AG04450 (cell line): ENCODE measurements at places on chromosomes 12 and 14.

- DNase-seq, result peak; percentile 84
Observed at GRCh38 chr14:55123101-55123500, 6.0 kb upstream of the LGALS3 start.

- no peak for DNase-seq
Observed at GRCh38 chr12:108495054-108495453, 20.0 kb upstream of the FICD start.

GRCh38 chr12:1457901-1458300 is 136.5 kb downstream of the FBXL14 start:
- peak; percentile 55 for DNase-seq

DNA sequence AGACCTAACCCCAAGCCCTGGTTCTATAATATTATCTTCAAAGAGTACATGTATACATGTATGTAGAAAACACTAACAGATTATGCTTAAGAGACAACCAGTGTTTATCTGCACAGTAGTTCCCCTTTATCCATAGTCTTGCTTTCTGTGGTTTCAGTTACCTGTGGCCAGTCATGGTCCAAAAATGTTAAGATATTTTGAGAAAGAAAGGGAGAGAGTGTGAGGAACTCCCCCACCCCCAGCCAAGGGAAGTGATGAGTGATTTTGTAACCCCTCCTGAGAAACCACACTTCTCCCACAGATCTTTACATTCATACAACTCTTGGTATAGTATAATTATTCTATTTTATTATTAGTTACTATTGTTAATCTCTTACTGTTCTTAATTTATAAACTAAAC is 77.3 kb upstream of the CNTN1 start:
- DNase-seq, result no peak

- DNase-seq, result no peak
Observed at GRCh38 chr12:57255916-57256315, 4.9 kb upstream of the STAC3 start.

GRCh38 chr14:24308342-24309124 is 756 bp upstream of the CIDEB start:
- no peak for DNase-seq
